ENCODE measurements at places on chromosomes 16 and 17. TPM values are rescaled to one million over a fixed set of nuclear protein-coding genes. Genes with fewer than 3 reads are reported as not detected.

The PSKH1 gene
- total RNA-seq, result 18.6 TPM

The DPH1 gene
- 40.2 TPM for total RNA-seq

The ADAD2 gene
- not detected for total RNA-seq

The CCL23 gene
- total RNA-seq, result not detected

The CES4A gene
- 2.7 TPM for total RNA-seq

The SYT17 gene
- total RNA-seq, result 0.66 TPM

The EVPL gene
- not detected for total RNA-seq

The HS3ST3A1 gene
- 26.3 TPM for total RNA-seq

The MSLN gene
- not detected for total RNA-seq

The LUC7L gene
- total RNA-seq, result 59.0 TPM

The ARHGAP44 gene
- total RNA-seq, result 0.44 TPM

The CPD gene
- 89.5 TPM for total RNA-seq

Data from placental pericyte (primary cell).